ENCODE measurements at places on chromosomes 1 and 21. TPM values are rescaled to one million over a fixed set of nuclear protein-coding genes. Genes with fewer than 3 reads are reported as not detected.

- no peak for DNase-seq
Observed at GRCh38 chr1:205244384-205244783, 16.6 kb downstream of the TMCC2 start.

GRCh38 chr1:185939142-185939541 is 205.0 kb downstream of the HMCN1 start:
- DNase-seq: no peak

- DNase-seq: no peak
Observed at GRCh38 chr1:54649130-54649898, 7.7 kb downstream of the MROH7 start.

GRCh38 chr1:119115311-119115710 is 25.1 kb downstream of the WARS2 start:
- no peak for DNase-seq

DNA sequence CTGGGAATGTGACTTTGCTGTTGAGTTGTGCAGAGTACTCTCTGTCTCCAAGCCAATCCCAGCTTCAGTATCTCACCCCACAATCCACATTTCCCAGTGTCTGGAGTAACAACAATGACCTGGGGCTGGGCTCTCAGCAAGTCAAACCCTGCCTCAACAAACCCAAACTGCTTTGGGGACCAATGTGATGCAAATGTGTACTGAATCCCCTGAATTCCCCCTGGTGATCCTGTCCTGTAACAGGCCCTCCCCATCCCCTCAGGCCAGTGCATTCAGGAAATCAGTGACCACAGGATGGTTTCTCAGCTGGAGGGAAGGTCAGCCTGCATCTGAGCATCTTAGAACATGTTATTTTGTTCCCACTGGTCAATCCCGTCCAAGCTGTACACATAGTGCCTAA is 36.7 kb upstream of the HAO2 start:
- DNase-seq: no peak

Gene HTR6
- not detected for total RNA-seq

Gene NBPF10
- 1.2 TPM for total RNA-seq

Gene KRTAP19-1
- total RNA-seq: not detected

Gene SLC16A1
- total RNA-seq: 72.8 TPM
